ENCODE measurements at places on chromosomes 6 and 20. TPM values are rescaled to one million over a fixed set of nuclear protein-coding genes. Genes with fewer than 3 reads are reported as not detected.

DNA sequence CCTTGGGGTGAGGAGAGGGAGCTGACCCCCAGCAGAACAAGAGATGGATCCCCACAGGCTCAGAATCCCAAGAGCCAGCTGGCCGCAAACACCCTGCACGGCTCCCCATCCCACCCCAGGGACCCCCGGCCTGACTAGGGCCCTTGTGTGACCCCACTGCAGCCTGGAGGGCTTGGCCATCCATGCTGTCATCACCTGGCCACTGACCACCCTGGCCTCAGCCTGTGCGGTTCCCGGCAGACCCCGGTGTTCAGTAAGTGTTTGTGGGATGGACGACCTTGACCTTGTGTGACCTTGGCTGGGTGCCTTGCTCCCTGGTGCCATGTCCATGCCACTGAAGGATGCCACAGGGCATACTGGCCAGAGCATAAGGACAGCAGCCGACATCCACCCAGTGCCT, 328.3 kb downstream of the TAF4 start:
- no peak for DNase-seq

DNA sequence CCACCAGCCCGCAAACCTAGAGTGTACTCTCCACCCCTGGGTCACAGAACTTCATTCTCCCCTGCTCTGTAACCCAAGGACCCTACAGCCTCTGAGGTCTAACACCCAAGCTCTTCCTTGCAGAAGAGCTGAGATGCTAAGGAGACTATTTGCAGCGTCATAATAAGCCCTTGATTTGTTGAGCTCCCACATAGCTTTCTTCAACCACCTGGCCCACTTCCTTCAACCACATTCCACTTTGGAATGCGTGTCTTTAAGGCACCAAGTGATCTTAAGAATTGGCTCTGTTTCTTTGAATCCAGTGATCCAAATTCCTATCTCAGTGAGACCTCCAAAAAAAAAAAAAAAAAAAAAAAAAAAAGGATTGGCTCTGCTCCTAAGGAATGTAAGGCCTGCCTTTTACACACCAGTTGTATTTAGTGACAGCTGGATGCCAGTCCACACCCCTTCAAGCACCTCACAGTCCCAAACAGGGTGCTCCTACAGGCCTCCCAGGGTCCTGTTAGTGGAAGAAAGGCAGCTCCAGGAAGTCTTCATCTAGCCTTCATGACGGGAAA, 106.2 kb downstream of the UBE3D start:
- no peak for DNase-seq

GRCh38 chr6:112010328-112010727, 43.6 kb upstream of the CCN6 start:
- peak; percentile 65 for DNase-seq

DNA sequence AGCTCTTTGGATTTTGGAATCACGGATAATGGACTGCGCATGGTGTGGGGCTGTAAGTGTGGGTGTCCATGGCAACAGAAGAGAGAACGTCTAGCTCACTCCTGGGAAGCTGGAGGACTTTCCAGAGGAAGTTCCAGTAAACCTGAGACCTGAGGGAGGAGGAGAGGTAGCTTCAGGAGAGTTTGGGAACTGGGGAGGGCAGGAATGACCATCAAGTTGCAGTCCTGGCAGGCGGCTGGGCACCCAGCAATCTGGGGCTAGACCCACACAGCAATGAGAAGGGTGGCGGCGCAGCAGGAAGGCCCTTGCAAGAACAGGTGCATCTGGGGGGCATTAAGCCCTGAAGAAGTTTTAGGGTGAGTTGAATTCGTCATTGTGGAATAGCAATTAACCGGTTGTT, 95.9 kb downstream of the FOXC1 start:
- DNase-seq, result no peak

DNA sequence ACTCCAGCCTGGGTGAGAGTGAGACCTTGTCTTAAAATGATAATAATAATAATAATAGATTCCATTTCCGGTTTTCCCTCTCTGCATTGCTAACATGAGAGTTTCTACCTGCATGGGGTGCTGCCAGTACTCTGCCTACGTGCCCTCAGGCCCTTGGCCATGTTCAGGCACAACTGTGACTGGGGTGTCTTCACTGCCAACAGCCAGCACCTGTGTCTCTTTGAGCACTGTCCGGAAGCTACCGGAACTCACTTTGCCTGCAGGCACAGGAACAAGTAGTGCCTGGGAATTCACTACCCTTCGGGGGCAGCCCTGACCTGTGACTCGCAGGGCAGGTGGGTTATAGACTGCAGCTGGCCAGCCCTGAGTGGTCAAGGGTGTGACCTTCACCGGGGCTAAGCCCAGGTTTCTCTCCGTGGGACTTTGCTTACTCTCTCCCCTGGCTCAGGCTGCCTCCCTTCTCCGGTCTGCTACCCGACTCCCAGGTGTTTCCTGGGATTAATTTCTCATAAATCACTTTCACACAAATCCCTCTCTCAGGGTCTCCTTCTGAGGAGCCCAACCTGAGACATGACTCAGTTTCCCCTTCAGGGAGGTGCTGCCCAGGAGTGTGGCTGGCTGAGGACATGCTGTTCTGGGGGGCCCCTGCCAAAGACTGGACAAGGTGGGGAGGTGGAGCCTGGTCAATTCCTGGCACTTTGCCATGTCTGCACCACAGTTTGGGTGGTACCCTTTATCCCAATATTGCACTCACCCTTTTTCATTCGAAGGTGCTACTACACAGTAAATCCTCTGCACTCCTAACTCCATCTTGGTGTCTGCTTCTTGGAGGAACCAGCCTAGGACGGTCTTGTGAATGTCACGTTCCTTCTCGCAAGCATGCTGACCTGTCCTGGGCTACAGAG, 79.5 kb upstream of the RALGAPA2 start:
- DNase-seq, result no peak

- DNase-seq, result no peak
Measured at GRCh38 chr6:113723182-113723581, 134.0 kb upstream of the MARCKS start.

GRCh38 chr6:31901415-31901952, 402 bp downstream of the ZBTB12 start:
- DNase-seq, result peak; percentile 49

DNA sequence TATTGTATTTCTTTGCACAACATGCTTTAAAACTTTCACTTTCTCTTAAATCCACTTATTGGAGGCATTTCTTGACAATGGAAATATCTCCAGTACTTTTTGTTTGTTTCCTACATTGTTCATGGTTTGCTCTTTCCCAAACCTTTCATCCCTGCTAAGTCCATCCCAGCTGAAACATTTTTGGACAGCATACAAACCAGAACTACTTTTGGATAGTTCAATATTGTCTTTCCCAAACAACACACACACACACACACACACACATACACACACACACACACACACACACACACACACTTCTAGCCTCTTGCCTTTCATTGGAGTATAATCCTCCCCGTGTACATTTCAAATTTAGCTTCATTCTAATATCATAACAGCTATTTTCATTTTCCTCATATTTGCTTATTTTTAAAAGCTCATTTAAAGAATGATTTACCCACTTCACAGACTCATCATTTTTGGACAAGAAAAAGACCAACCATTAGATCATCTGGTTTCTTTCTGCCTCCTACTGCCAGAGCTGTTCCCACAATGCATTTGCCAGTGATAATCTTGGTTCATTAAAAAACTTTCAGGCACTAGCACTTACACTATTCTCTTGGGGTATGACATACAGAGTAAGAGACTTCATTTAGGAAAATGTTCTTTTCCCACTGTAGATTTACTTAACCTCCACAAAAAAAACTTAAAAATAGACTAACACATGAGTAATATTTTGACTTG, 248.1 kb downstream of the CD109 start:
- no peak for DNase-seq

DNA sequence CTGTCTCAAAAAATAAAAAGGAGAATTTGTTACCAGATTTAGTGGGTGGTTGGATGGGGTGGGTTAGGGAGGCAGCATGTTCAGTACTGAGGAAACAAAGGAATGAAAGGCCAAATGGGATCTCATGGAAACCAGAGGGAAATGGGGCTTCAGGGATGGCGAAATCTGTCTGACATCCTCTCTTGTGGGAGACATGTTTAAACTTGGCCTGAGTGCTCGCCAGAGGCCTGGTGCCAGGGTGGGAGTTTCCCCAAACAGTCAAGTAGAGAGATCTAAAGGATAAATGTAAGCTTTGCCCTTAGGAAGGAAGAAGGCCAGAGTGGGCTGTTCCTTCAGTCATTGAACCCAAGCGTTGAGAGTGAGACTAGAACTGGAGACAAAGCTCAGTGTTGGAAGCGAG, 61.9 kb upstream of the AKIRIN2 start:
- DNase-seq, result no peak

GRCh38 chr6:162942866-162943265, 215.1 kb downstream of the PACRG start:
- DNase-seq, result no peak

DNA sequence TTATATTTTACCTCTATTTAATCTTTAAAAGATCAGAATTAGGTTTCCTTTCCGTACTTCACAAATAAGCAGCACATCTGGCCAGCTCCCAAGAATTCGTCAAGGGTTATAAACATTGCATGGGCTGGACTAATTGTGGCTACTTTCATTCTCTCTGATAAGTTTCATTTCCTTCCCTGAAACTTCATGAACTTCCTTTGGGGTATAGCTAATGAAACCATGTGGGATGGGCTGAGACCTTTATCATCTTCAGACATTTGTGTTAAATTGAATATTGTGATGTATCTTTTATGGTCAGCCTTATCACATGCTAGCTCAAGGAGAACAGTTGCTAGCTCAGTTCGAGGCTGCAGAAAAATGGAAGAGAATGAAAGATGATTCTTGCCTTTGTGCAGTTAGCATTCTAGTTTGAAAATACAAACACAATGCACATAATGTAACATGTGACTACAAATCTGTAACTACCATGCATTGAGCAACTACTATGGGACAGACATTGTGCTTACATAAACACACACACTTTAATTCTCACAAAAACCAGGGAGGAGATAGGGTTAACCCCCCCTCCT, 1.7 kb upstream of the GMPR start:
- DNase-seq, result peak; percentile 80

DNA sequence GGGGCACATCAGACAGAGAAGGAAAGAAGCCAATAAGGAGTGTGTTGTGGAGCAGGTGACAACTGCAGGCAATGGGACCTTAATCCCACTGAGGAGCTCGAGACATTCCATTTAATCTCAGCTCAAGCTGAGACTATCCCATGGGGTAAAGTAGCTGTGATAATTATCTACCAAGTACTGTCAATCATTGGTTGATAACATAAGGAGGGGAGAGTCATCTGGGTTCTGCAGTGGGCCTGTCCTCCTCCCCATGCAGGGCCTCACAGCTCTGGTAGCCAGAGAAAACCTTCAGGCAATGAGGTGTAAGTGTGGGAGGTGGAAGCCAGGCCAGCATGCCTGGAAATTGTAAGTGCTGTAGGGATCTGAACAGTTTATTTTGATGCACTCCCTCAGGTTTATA, 375.0 kb upstream of the ARID1B start:
- no peak for DNase-seq

DNA sequence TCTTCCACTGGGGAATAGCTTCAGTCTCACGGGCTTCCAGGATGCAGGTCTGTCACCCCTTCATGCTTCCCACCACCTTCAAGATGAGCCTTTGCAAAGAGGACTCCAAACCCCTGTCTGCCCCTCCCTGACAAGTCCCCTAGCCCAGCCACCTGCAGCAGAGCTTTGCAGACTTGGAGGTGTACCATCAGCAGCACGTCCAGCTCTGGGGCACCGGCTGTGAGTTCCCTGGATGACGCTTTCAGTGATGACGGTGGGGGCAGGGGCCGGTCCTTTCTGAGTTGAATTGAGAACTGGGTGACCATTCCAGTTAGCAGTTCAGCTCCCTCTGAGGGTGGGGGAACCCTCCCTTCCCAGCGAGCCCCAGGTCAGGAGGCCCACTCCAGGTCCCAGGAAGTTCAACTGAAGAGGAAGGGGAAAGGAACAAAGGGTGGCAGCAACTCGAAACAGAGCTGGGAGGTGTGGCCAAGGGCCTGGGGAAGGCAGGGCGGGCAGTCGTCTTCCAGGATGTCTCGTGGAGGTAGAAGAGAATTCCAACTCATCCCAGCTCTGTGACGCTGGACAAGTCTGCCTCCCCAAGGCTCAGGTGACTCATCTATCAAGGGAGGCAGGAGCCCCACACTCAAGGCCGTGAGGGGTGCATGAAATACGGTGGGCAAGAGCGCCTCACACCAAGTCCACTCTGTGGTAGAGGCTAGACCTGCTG, 86.0 kb downstream of the PTPN1 start:
- DNase-seq, result no peak

GRCh38 chr20:13220194-13220903, 725 bp upstream of the ISM1 start:
- DNase-seq, result no peak

GRCh38 chr6:135126729-135127128, 54.4 kb upstream of the MYB start:
- DNase-seq, result no peak

GRCh38 chr6:152378169-152378568, 259.0 kb downstream of the SYNE1 start:
- DNase-seq, result peak; percentile 79

GRCh38 chr6:125922322-125922860, 34.2 kb upstream of the HINT3 start:
- no peak for DNase-seq

The DBNDD2 gene
- total RNA-seq, result 0.77 TPM

The PTCHD4 gene
- total RNA-seq, result 8.4 TPM

The FAM83B gene
- total RNA-seq, result not detected

The PPIL6 gene
- 1.2 TPM for total RNA-seq

The GPR6 gene
- not detected for total RNA-seq

The BRD2 gene
- 96.2 TPM for total RNA-seq

The CGA gene
- total RNA-seq, result not detected

The CALHM5 gene
- not detected for total RNA-seq

The PHACTR1 gene
- total RNA-seq, result 2.8 TPM
